ENCODE measurements at places on chromosomes 13 and 19.
A peak's percentile ranks its signal among the peaks of the same experiment; 100 is the strongest.

- DNase-seq = no peak
Observed at GRCh38 chr19:31568724-31569123, 219.5 kb upstream of the TSHZ3 start.

GRCh38 chr13:113405481-113406300 lies 41.8 kb upstream of the GRTP1 start:
- DNase-seq = no peak

DNA sequence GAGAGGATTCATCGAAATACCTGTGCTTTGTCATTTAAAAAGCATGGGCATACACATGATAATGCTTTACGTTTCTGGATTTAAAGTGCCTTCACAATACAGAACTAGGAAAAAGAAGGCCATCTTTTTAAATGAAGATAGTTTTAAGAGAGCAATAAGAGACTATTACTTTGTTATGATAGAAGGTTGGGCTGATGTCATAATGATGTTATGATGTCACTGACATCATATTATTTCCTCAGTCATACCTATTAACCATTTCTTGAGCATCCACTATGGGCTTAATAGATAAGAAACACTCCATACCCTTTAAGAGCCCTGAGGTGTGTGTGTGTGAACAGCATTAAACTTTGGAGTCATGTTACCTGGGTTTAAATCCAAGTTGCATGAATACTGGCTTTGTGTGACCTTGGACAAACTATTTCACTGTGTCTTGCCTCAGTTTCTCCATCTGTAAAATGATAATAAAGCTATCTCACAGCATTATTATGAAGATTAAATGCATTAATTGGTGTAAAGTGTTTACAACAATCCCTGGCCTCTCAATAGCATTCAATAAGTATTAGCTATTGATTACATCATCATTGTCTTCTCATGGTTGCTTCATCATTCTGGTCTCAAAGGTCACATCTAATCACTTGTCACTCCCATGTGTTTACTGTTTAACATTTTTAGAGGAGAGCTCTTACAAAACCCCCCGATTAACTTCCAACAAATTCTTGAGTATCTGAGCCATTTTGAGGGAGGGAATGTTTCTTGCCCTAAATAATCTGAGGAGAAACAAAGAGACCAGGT lies 11.1 kb downstream of the ZNF181 start:
- DNase-seq = no peak

DNA sequence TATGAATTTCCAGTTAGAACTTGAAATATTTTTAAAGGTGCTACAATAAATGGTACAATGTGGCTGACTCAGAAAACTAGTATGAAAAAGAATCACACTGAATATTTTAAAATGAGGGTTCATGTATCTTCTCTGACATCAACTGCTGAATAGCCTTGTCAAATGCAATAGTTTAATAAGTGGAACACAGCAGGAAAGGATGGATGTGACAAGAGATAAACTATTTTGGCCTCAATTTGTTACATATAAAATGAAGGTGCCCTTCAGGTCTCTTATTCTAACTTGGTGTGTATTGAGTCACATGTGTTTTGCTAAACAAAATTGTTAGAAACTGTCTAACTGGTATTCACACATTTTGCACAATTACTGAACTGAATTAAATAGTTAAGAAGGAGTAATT lies 1018.4 kb upstream of the PCDH20 start:
- no peak for DNase-seq

- DNase-seq = no peak
Observed at GRCh38 chr13:55361141-55361540, 1779.6 kb upstream of the PRR20A start.

GRCh38 chr19:49120868-49121267 lies 1.5 kb downstream of the PPFIA3 start:
- no peak for DNase-seq

DNA sequence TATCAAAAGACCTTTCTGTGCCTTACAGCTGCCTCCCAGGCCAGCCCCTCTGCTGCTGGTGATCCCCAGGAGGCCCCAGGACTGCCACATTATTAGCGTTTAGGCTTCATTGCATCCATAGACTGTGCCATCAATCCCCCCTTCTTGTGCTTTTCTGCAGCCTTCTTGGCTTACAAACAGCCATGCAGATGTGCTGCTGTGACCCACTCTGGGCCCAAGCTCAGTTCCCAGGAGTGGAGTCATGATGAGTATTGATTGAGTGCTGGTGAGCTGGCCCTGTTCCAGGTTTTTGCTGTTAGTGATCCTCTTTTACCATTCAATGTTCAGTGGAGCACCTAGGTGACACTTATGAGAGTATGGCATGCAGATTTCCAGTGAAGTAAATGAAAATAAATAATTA lies 59.9 kb upstream of the SLAIN1 start:
- DNase-seq = no peak

DNA sequence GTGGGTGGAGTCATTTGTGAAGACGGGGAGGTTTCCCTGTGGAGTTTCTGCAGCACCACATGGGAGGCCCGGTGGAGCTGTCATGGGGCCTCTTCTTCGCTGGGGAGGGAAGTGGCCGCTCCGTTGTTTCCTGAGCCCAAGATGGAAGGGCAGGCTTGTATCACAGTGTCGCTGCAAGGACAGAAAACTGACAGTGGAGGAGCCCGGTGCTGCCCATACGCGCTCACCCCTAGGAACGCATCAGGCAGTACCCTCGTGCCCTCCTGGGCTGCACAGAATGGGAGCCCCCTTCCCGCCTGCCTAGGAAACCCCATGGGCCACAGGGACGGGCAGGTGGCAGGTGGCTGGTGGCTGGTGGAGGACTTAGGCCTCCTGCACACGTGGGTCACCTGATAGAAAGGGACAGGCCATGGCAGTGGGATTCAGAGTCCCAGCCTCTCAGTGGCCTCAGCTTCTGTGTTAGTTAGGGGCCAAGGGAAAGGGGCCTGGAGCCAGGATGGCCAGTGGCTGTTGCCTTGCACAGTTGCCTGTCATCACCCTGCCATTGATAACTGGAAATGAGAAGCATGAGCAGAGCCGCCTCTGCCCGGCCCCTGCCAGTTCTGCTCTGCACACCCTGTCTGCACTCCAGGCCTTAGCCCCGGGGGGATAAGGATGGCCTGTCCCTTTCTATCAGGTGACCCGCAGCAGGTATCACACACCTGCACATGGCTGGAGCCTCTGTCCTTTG lies 7.6 kb downstream of the COL4A2 start:
- DNase-seq = no peak

GRCh38 chr19:44701228-44701627 lies 2.3 kb downstream of the CEACAM16 start:
- DNase-seq = no peak

GRCh38 chr13:33352041-33352440 lies 66.5 kb upstream of the STARD13 start:
- no peak for DNase-seq

- no peak for DNase-seq
Observed at GRCh38 chr13:49791315-49791710, 1.2 kb downstream of the KPNA3 start.

DNA sequence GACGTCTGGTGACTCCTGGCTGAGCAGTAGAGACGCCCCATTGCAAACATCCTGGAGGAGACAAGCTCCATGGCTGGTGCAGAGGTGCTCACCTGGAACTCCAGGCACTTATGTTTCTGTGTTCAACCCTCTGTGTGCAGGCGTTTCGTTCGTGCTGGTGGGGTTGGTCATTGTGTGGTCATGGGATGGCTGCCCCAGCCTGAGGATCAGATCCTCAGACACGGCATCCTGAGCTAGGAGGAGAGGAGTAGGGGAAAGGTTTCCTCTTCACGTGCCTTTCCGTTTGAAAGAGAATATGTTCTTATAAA lies 87.8 kb downstream of the SIPA1L3 start:
- DNase-seq = no peak

DNA sequence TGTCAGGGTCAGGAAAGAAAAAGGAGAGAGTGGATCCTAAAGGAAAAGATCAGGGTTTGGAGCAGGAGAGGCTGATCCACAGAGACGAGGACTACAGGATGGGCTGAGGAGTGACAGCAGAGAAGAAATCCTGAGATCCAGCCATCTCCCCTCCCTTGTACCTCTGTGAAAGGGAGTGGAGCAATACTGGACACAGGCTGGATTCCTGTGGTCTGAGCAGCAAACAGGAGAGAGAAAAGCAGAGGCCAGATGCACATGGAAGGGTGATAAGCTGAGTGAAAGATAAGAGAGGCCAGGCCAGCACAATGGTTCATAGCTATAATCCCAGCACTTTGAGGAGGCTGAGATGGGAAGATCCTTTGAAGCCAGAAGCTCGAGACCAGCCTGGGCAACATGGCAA lies 472.1 kb upstream of the TSHZ3 start:
- DNase-seq = no peak

DNA sequence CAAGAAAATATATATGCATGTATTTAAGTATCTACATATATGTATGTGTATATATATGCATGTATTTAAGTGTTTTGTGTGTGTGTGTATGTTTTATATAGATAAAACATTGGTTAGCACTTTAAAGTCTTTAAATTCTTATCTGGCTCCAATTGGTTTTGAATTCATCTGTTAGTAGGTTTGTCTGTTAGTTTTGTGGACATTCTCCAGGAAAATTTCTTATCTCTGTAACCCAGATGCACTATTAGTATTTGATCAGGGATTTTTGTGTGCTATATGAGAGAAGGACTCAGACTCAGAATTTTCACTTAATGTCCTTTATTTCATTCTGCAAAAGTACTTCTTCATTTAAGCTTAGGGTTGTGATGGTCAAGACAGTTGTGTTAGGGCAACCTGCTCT lies 103.1 kb downstream of the ITGBL1 start:
- no peak for DNase-seq

DNA sequence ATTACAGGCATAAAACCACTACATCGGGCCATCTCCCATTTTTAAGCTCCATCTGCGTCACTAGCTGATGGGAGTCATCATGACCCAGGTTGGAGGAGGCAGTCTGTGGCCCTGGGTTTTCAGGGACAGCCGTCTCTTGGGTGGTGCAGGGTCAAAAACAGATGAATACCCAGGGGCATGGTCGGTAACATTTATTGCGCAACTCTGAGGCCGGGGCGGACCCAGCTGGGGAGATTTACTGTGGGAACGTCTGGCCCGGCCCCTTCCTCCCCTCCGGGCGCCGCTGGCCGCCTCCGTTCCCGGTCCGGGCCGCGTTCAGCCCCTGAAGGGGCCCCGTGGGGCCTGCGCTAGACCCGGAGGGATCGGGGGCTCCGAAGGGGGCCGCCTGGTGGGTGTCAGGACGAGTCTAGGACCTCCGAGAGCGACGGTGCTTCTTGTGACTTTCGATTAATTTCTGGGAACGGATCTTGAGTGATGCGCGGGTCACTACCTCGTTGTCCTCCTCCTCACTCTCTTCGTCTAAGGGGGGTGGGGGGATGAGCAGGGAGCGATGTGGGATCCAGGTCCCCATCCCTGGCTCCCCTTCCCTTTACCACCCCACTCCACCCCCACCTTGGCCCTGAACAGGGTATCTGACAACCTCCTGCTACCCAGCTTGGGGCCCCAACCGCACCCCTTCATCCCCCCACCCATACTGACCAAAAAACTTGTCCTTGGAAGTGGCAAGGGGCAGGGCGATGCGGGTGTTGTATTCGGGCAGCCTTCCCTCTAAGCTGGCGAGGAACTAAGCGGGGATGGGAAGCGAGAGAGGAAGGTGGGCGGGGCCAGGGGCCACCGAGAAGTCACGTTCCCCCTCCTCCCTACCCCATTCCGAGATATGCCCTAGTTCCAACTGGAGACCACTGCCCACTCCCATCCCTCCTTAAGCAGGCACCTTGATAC lies 1.6 kb upstream of the RGL3 start:
- no peak for DNase-seq

DNA sequence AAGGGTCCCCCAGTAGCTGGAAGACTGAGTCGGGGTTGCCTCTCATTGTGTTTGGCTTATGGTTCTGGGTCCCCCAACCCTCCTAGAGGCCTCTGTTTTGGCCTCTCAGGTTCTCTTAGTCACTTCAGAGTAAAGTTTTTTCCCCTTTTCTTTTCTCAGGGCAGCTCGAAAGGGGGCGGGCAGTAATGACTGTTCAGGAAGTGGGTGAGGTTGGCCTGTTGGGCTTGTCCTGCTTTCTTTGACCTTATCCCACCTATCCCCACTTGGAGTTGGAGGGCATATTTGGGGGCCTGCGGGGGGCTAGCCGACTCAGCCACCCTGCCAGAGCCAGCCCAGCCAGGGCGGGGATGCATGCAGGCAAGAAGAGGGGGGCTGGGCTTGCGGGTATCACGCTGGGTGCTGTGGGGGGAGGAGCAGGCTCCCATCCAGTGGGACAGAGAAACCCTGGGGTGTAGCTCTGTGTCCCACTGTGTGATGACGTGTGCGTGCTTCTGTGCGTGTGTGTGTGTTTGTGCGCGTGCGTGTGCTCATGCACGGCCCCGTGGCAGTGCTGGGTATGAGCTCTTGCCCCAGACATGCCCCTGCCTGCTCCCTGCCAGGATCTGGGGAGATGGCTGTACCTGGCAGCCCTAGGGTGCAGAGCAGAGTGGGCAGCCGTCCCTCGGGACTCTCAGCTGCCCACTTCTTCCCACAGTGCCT lies 1.4 kb downstream of the CIC start:
- peak; percentile 90 for DNase-seq

GRCh38 chr13:27985600-27985999 lies 2.9 kb downstream of the URAD start:
- DNase-seq = no peak

DNA sequence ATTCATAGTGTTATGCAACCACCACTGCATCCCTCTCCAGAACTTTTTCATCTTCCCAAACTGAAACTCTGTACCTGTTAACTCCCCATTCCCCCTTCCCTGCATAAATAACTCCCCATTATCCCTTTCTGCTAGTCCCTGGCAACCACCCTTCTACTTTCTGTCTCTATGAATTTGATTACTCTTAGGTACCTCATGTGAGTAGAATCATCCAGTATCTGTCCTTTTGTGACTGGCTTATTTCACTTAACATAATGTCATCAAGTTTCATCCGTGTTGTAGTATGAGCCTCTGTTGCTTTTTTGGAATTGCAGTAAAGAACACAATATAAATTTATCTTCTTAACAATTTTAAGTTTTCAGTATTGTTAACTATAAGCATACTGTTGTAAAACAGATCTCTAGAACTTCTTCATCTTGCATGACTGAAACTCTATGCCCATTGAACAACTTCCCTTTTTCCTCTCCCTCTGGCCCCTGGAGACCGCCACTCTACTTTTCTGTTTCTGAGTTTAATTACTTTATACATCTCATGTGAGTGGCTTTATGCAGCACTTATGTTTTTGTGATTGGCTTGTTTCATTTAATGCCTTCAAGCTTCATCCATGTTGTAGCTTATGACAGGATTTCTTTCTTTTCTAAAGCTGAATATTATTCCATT lies 87.3 kb upstream of the ABCC4 start:
- DNase-seq = no peak

GRCh38 chr13:110985541-110985940 lies 70.7 kb upstream of the ANKRD10 start:
- DNase-seq = no peak

- DNase-seq = no peak
Observed at GRCh38 chr19:29287061-29287460, 74.1 kb upstream of the UQCRFS1 start.

GRCh38 chr13:101712026-101712348 lies 259.5 kb downstream of the ITGBL1 start:
- no peak for DNase-seq

Data from H54 (cell line).